ENCODE measurements at places on chromosomes 11 and 22.

DNA sequence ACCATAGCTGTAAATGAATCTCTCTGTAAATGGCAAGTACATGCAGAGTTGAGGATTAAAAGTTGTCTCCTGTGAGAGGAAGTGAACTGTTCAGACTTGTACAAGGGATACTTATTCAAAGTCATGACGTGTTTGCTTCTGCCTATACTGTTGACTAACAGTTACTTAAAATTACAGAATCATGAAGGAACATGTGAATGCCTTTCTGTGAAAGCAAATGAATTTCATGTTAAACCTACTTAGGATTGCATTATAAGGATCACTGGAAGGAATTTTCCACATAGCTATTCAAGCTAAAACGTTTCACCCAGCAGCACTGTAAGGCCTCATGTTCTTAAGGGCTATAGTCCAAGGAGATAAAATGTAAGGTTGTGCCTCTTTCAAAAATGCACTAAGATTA, 93.4 kb upstream of the BIRC3 start:
- no peak for DNase-seq

- DNase-seq = peak; percentile 63
Observed at GRCh38 chr11:108768370-108768769, 103.5 kb downstream of the DDX10 start.

- DNase-seq = no peak
Observed at GRCh38 chr11:82778776-82779175, 45.1 kb upstream of the FAM181B start.

- no peak for DNase-seq
Observed at GRCh38 chr11:65434667-65435410, 12.2 kb downstream of the NEAT1 start.

GRCh38 chr22:20430720-20431510, 6.7 kb downstream of the SCARF2 start:
- DNase-seq = peak; percentile 92

GRCh38 chr11:120613264-120614226, 102.0 kb downstream of the GRIK4 start:
- DNase-seq = no peak

DNA sequence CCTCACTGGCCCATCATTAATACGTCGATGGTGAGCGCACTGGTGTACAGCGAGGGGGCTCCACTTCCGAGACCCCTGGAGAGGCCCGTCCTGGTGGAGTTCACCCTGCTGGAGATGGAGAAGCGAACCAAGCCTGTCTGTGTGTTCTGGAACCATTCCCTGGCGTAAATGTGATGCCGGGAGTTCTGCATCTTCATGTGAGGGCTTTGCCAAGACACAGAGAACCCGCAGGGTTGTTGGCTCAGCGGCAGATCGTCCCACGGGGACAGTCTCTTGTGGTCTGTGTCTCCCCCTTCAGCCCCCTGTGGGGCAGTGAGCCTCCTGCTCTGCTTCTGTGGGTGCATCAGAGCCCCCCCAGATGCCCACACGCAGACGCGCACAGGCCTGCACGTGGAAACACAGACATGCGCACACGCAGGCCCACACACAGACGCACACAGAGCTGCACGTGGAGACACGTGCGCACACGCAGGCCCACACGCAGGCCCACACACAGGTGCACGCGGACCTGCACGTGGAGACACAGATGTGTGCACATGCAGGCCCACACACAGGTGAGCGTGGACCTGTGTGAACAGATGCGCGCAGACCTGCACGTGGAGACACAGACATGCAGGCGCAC, 55.8 kb upstream of the PRODH start:
- no peak for DNase-seq

GRCh38 chr11:27552341-27552740, 45.8 kb upstream of the LIN7C start:
- no peak for DNase-seq

GRCh38 chr11:6094186-6094585, 13.3 kb upstream of the OR56B4 start:
- DNase-seq = peak; percentile 30

GRCh38 chr11:47010179-47010578, 73.6 kb downstream of the CSTPP1 start:
- no peak for DNase-seq

DNA sequence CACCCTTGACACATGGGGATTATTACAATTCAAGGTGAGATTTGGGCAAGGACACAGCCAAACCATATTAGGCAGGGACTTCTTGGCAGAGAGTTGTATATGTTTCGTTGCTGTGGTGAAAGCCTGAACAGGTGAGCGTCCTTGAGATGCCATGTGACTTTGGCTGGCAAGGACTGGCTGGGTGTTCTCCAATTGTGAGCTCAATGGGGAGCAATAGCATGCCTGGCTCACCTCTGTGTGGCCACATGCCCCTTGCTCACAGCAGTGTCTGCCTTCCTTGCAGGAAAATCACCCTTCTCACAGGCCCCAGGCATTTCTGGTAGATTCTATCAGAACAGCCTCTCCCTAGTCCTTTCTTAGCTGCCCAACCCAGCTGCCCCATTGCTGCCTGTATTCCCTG, 105.5 kb downstream of the PARVA start:
- DNase-seq = no peak

DNA sequence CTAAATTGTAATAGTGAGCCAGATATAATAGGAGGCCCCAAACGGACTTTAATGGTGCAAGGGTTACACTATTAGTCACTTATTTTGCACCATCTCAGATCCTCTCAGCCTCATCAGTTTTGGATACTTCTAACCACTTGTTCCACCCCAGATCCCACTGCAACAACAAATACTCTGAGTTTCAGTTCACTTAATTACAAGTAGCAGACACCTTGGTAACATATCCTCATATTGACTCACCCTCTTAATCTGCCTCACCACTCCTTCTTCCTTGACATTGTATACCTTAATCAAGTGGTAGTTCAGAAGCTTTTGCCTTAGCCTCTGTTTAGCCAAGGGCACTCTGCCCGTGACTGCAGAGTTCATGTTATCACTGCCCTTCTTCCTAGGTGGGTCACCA, 256.1 kb upstream of the UBASH3B start:
- DNase-seq = no peak

DNA sequence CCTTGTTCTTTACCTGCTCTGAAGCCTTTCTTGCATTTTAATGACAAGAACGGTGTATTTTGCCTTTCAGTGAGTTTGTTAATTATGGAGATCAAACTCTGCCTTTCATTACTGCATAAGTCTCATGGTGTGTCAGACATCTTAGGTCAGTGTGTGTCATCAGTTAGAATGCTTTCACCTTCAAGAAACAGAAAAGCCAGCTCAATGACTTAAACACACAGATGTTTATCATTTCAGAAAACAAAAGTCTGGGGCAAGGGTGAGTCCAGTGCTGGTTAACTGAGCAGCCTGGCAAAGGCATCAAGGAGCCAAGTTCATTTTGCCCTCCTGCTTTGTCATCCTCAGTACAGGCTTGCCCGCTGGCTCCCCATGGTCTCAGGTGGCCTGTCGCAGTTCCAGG, 54.5 kb downstream of the PACS1 start:
- no peak for DNase-seq

DNA sequence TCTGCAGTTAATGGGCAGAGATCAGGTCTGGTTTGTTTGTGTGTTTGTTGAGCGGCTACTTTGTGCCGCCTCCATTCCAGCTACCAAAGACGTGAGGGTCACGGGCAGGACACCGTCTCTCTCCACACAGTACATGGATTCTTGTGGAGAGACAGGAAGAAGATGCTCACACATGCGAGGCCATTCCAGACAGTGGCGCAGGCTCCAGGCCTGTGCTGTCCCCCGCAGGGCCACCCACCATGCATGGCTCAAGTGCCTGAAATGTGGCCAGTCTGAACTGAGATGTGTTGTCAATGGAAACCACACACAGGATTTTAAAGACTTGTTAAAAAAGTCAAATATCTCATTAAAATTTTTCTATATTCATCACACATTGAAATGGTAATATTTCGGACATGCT, 848.3 kb downstream of the TBC1D22A start:
- peak; percentile 3 for DNase-seq

DNA sequence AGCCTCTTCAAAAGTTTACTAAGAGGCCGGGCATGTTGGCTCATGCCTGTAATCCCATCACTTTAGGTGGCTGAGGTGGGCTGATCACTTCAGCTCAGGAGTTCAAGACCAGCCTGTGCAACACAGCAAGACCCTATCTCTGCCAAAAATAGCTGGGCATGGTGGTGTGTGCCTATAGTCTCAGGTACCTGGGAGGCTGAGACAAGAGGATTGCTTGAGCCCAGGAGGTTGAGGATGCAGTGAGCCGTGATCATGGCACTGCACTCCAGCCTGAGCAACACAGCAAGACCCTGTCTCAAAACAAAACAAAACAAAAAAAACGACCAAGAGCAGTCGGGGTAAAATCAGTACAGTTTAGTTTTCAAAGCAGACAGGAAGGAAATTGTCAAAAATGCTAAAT, 4.7 kb upstream of the ADSL start:
- DNase-seq = no peak

GRCh38 chr11:45725121-45725520, 59.7 kb upstream of the CHST1 start:
- DNase-seq = no peak

DNA sequence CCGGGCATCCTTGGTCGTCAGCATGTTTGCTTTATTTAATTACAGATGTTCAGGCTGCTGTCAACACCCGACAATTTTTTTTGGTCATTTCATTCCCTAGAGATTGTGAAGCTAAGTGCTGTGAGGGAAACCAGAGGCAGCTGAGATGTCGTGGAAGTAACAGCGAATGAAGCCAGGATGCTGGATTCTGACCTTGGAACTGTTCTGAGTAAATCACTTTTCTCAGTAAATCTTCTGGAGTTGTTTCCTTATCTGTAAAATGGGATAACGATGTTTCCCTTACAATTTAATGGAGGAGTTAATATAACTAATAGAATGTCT, 390 bp upstream of the CKAP5 start:
- DNase-seq = no peak

Data from hematopoietic multipotent progenitor cell treated with erythropoietin and hydrocortisone succinate and interleukin-3 and kit ligand, for 4 days (in vitro differentiated cells).